ENCODE measurements at places on chromosomes 1 and 21.

DNA sequence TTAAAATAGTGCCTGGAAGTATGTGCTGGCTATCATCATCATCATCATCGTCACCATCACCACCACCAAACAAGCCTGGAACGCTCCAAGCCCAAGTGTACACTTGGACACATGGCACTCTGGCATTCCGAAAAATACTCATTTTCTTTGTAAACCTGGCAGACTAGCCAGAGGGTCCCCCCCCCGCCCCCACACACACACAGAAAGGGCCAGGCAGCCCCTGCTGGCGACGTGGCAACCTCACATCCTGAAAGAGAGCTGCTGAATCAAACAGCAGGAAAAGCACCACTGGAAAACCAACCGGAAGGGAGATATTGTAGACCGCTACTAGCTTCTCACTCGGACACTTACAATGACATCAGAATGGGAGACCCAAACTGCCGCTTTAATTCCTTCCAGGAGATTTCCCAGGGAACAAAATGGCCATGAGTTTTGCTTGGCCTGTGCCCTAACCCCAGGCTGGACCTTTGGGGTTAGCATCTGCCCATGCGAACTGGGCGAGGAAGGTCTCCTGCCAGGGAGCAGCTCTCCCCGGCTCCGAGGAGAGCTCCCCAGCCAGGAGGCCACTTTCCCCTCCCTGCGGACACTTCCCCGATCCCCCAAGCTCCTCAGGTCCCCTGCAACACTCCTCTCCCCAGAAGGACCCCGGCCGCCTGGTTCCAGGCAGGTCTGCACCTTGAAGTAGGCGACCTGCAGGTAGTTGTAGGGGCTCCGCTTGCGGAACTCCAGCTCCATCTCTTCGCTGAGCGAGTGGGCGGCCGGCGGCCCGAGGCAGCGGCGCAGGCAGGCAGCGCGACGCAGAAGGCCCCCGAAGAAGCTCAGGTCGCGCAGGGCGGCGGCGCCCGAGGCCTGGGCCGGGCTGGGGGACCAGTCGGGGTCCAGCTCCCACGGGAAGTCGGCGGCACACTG, 742 bp downstream of the P3H1 start:
- DNase-seq: no peak

DNA sequence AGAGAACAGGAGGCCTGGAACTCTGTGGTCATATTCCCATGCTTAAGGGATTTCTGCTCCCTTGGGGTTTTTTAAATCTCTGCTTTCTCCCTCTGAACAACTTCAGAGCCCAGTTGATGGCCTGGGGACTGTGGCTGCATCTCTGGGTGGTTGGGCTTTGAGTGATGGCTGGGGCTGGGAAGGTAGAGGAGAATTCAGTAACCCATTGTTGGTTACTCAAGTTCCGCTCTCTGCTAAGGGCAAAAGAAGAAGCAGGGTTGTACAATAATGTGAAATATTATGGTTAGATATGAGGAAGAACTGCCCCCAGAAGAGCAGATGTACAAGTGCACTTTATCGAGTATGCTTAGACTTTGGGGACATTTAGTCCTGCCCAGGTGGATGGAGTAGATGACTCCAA, 72.1 kb upstream of the CNTN2 start:
- no peak for DNase-seq

GRCh38 chr1:99751877-99752504, 14.4 kb downstream of the FRRS1 start:
- no peak for DNase-seq

DNA sequence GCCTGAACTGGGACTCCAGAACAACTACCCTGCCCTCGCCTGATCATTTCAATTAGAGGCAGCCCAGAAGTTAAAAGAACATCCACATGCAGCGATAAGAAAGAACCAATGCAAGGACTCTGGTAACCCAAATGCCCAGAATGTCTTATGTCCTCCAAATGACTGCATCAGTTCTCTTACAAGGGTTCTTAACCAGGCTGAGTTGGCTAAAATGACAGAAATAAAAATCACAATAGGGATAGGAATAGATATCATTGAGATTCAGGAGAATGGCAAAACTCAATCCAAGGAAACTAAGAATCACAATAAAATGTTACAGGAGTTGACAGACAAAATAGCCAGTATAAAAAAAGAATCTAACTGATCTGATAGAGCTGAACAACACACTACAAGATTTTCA, 80.1 kb upstream of the PTGFR start:
- DNase-seq: no peak

- DNase-seq: no peak
Observed at GRCh38 chr1:183733715-183734114, 71.2 kb upstream of the RGL1 start.

GRCh38 chr1:55536545-55536865, 321.3 kb upstream of the USP24 start:
- no peak for DNase-seq

GRCh38 chr1:92458146-92458545, 28.6 kb downstream of the GFI1 start:
- DNase-seq: no peak

- no peak for DNase-seq
Observed at GRCh38 chr1:223345720-223346119, 18.3 kb downstream of the SUSD4 start.

GRCh38 chr1:53174971-53175913, 21.4 kb upstream of the CPT2 start:
- DNase-seq: no peak

- no peak for DNase-seq
Observed at GRCh38 chr1:112057736-112058135, 68.3 kb upstream of the KCND3 start.

DNA sequence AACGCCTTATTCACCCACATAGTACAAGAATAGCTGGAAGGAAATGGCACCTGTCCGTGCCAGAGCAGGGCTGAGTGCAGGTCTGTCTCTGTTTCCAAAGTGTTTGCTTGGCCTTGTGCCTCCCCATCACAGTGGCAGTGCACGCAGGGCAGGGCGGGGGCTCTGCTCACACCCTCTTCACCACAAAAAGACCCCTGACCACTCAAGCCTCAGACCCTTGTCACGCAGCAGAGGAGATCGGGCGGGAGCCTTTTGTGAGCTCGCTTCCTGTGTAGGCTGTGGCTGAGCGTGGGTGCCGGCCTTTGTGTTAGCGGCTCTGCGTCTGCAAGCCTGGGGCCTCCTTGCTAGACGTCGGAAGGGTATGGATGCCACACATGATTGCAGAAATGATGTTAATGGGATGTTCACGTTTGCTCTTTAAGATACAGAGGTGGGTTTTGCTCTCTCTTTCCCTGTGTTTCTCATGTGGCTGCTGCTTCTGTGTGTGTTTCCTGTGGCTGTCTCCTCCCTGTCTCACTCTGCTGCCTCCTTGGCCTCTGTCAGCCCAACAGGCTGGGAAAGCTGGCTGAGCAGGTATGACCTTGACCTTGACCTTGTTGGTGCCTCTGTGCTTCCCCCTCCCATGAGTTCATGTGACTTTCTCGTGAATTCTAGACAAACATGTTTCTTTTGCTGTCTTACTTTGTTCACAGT, 45.4 kb downstream of the S100B start:
- peak; percentile 41 for DNase-seq

DNA sequence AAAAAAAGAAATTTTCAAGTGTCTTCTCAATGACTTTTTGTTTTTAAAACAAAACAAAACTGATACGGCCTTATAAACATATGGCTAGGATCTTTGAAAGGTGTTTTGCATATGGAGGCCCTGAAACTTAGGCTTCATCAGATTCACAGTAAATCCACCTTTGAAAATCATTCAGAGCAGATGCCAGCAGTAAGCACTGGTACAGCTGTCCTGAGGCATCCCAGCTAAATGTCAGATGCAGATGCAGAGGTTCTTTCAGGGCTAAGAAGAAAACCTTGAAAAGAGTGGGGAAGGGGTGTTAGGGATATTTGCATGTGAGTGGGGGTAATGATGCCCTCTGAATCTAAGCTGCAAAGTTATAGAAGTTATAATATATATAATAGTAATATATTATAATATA, 56.2 kb upstream of the GNG12 start:
- no peak for DNase-seq

DNA sequence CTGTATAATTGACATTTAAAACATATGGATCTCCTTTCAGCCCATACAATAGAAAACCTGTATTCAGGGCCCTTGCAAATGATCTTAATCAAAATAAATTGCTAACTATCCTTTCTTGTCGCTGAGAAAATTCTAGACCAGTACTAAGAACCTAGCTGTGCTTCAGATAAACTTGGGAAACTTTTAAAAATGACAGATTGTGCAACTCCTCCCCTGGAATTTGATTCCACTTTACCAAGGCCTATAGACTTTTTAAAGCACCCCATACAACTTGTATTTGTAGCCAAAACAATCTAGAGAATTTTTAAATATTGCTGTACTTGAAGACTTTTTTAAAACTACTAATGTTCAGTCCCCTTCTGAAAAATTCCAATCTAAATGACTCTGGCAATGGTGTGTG, 51.6 kb downstream of the ZNF644 start:
- no peak for DNase-seq

DNA sequence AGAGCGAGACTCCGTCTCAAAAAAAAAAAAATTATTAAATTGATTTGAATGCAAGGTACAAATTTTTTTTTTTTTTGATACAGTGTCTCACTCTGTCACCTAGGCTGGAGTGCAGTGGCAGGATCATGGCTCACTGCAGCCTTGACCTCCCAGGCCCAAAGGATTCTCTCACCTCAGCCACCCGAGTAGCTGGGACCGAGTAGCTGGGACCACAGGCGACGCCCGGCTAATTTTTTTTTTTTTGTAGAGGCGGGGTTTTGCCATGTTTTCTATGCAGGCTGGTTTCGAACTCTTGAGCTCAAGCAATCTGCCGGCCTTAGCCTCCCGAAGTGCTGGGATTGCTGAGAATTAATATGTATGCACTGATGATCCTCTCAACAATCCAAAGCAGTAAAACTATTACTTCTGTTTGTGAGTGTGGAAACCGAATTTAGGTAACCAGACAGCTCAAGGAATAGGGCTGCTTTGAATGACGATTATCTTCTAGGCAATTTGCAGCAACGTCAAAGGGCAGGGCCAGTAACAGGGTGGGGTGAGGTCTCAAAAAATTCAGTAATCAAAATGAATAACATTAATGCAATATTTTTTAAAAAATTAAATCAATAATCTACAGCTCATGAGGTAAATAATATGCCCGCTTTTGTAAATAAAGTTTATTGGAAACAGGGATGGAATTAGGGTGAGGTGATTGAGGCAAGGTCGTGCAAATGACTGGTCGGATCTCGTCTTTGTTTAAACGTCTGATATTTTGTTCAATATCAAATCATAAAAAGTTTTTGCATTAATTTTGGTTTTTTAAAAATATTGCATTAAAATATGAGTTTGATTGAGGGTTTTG, 1.2 kb downstream of the CLSPN start:
- no peak for DNase-seq

GRCh38 chr1:3402258-3403010, 52.0 kb upstream of the ARHGEF16 start:
- DNase-seq: no peak

- DNase-seq: no peak
Observed at GRCh38 chr1:8679395-8679800, 138.0 kb downstream of the RERE start.

DNA sequence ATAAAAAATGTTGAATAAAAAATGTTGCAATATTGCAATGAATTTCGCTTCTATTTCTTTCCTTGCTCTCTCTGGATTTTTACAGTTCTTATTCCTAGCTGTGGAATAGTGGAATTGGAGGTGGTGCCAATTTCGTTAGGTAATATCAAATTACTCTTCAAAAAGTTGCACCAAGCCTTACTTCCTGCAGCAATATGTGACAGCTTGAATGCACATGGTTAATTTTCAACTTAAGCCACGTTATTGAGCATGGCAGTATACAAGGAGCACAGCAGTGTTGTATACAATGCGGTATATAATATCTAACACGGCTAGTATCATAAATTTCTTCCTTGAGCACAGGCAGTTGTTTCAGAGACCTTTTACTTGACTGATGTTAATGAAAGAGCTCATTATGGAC, 152.5 kb downstream of the NOS1AP start:
- no peak for DNase-seq

GRCh38 chr21:41437729-41438128, 11.7 kb downstream of the MX1 start:
- no peak for DNase-seq

GRCh38 chr1:206442101-206442500, 28.2 kb upstream of the IKBKE start:
- DNase-seq: no peak

GRCh38 chr1:167033646-167034045, 44.6 kb downstream of the MAEL start:
- DNase-seq: no peak

DNA sequence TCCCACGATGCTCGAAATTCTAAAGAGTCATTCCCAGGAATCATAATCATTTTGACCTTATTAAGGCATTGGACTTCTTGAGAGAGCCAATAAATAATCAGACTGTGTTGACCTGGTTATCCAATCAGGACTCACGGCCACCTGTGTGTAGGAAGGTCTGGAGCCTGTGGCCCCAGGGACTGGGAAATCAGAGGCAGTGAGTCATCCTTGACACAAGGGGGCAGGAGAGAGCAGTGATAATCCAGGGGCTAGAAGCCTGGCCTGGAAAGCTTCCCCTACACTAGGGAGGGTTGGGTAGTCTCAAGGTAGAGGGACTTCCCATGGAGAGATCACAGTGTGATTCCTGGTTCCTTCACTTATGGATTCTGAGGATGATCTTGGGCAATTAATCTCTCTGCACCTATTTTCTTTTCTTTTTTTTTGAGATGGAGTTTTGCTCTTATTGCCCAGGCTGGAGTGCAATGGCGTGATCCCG, 4.7 kb downstream of the MR1 start:
- DNase-seq: peak; percentile 42

DNA sequence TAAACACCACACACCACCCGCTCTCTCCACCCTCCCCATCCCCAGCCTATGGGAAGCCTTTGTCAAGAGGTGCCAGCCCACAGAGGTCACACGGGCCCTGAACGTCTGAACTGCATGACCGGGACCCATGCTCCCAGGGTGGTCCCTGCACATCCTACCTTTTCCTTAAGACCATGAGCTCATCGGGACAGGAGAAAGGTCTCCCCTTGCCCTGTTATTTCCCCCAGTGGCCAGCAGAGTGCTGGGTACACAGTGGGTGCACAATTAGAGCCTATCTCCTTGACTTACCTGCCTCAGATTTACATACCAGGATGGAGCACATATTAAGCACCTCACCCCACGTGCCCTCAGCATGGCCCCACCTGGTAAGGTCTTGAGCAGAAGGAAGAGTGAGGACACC, 30.9 kb downstream of the ACTA1 start:
- no peak for DNase-seq

- no peak for DNase-seq
Observed at GRCh38 chr1:156153362-156153761, at the start of gene SEMA4A. Gene SEMA4A, plus strand, starts transcription at chr1:156153585. Its CDS starts 994 bp downstream, at chr1:156154579.

DNA sequence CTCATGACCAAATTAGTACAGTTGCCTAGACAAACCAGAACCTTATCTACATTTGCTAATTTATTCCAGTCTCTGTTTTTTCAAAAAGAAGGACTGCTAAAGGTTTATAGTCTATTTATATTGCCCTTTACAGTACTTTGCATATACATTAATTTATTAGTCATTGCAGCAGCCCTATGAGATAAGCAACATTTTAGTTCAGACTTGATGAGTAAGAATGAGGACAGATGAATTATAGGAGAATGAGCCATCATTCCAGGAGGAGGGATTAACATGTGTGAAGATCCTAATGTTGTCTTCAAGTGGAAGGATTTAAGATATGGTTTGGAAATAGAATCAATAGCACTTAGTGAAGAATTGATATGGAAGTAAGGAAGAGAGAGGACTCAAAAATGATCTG, 152.4 kb downstream of the KCTD3 start:
- DNase-seq: no peak

- DNase-seq: no peak
Observed at GRCh38 chr1:40032240-40032891, 8.2 kb upstream of the CAP1 start.
